ENCODE measurements at places on chromosomes 2 and 18.
A peak's percentile ranks its signal among the peaks of the same experiment; 100 is the strongest.

- DNase-seq = no peak
Measured at GRCh38 chr18:41858761-41859555, 96.1 kb upstream of the PIK3C3 start.

GRCh38 chr2:127065299-127065939 lies 41.5 kb downstream of the BIN1 start:
- DNase-seq = no peak

DNA sequence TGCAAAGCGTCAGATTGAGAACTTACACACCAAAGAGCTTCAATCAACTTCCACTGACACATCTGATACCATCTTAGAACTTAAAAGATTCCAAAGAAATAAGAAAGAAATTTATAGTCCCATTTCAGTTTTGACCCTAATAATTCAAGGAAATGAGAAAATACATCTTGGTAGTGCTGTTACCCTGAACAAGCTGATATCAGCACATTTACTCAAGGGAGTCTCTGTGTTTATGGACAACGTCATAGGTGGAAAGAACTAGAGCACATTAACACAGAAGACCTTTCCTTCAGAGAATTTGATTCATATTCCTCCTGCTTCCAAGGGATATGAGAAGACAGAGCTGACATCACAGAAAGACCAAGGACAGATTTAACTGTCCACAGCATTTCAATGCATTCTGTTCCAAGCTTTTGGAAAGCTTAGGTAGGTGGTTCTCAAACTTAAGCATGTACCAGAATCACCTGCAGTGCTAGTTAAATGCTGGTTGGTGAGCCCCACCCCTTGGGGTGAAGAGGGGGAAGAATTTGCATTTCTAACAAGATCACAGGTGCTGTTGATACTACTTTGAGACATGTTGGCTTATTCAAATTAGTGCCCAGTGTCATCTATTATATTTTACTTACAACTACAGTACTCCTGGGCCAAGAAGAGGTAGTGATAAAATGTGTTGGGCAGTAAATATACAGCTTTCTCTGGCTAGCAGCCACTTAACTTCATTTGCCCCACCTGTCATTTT lies 59.8 kb downstream of the LDAH start:
- no peak for DNase-seq

- DNase-seq = no peak
Measured at GRCh38 chr2:237492137-237492890, 5.3 kb downstream of the MLPH start.

DNA sequence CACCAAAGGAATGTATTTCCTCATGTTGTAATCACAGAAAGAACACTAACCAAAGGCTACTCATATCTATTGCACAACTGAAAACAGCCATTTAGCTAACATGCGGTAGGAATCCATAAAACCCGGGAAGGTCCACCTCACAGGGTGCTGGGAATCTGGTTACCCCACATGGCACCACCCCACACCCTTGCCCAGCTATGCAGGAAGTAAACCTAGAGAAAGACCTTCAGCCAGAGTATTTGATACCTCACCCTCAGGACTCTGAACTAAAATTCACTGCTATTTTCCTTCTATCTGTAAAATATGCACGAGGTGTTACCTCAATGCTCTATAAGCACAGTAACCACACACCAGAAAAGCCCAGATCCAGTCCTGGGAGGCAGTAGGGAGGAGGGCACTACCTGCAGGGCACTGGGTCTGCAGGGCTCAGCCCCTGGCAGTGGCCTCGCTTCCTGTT lies 45.8 kb downstream of the PTPN2 start:
- no peak for DNase-seq

- no peak for DNase-seq
Measured at GRCh38 chr2:235560345-235560744, 66.5 kb downstream of the AGAP1 start.

GRCh38 chr18:54871231-54871630 lies 43.0 kb downstream of the RAB27B start:
- no peak for DNase-seq

GRCh38 chr2:8376603-8377410 lies 305.0 kb upstream of the ID2 start:
- DNase-seq = no peak

DNA sequence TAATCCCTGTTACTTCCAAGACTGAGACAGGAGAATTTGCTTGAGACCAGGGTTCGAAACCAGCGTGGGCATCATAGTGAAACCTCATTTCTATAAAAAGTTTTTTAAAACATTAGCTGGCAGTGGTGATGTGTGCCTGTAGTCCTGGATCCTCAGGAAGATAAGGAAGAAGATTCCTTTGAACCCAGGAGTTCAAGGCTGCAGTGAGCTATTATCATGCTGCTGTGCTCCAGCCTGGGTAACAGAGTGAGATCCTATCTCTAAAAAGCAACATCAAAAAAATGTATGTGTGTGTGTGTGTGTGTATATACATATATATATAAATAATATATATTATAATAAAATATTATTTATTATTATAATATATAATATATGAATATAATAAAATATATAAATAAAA lies 1417.6 kb upstream of the CDH2 start:
- no peak for DNase-seq

GRCh38 chr18:35917043-35917442 lies 55.4 kb upstream of the RMP24 start:
- DNase-seq = no peak

- DNase-seq = no peak
Measured at GRCh38 chr18:79779021-79779699, 18.6 kb upstream of the KCNG2 start.

DNA sequence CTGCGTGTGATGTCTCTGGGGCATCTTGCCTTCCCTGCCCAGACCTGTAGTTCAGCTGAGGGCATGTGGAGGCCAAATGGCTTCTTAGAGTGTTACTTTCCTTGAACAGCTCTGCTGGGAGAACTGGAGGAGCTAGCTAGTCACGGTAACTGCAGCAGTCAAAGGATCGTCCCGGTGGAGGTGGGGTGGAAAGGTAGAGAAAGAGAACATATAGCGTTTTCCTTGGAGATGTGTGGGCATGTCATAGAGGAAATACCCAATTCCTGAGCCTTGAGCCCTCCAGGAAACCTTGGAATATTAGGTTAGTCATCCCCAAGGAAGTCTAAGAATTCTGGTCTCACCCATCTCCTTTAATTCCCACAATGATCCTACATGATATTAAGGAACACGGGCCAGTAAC lies 33.5 kb upstream of the IL37 start:
- DNase-seq = no peak

DNA sequence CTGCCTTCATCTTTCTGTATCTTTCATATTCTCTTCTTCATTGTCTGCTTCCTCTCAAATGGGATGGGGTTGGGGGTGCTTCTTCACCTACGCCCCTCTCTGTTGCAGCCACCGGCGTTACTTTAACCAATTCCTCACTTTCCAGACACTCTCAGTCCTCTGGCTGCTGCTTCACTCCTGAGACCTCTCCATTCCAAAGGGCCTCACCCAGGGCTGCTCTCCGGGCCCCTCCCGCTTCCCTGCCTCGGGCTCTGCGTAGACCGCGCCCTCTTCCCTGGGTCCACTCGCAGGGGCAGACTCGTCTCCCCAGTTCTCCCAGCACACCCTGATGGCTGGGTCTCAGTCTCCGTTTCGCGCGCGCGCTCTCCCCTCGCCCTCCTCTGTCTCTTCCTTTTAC lies 926 bp downstream of the SERPINB8 start:
- peak; percentile 11 for DNase-seq

GRCh38 chr2:210456571-210456970 lies 20.0 kb downstream of the LANCL1 start:
- DNase-seq = no peak

DNA sequence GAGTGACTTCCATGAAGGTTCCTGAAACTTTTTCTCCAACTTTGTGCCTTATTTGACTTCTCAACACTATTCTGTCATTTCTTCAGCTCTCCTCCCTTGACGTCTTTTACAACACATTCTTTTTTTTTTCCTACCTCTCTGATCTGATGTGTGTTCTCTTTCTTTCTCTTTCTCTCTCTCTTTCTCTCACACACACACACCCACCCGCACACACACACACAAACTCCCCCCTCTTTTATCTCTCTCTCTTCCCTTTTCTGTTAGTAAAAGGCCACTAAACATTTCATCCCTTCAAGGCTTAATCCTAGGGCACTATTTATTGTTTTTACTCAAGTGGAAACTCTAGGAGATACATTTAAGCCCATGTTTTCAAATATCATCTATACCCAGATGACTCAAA lies 107.8 kb upstream of the CNTNAP5 start:
- no peak for DNase-seq

DNA sequence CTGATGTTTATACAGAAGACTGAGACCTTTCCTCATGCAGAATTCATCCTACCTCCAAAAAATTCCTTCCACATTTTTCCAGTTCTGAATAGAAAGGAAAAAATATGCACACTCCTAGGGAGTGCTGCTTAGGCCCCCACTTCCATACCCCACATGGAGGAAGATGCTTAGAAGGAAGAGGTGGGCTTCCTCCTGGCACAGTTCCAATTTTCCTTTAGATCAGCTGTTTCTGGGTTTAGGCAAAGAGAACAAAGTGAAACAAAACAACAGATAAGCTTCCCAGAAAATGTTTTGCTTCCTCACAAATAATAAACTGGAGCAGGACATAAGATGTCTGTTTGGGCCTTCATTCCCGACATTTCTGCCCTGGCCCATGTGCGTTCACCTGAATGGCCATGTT lies 172.6 kb downstream of the PRPF40A start:
- no peak for DNase-seq

DNA sequence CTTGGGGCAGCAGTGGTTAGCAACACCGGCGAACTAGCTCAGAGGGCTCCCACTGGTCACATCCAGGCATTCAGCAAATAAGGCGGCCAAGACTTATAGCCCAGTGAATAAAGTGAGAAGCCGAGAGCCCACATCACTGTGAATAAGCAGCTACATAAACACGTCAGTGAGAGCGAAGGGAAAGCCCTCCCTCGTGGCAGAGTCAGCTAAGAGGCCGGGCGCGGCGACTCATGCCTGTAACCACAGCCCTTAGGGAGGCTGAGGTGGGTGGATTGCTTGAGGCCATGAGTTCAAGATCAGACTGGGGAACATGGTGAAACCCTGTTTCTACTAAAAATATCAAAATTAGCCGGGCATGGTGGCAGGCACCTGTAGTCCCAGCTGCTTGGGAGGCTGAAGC lies 5.2 kb downstream of the D2HGDH start:
- no peak for DNase-seq

DNA sequence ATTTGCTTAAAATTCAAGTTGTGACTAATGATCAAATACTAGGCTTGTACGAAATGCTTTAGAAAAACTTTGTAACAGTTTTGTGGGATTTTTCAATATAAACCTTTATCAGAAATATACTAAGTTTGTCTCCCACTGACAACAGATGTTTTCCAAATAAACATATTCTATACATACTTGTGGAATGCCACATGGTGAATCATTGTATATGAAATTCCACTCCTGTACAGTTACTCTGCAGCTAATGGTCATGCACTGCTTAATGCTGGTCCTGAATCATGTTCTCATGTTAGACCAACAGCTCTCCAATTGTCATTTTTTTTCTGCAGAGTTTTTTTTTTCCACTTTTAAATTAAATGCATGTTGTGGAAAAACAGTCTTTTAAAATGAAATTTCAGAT lies 90.1 kb downstream of the DPP4 start:
- DNase-seq = no peak

DNA sequence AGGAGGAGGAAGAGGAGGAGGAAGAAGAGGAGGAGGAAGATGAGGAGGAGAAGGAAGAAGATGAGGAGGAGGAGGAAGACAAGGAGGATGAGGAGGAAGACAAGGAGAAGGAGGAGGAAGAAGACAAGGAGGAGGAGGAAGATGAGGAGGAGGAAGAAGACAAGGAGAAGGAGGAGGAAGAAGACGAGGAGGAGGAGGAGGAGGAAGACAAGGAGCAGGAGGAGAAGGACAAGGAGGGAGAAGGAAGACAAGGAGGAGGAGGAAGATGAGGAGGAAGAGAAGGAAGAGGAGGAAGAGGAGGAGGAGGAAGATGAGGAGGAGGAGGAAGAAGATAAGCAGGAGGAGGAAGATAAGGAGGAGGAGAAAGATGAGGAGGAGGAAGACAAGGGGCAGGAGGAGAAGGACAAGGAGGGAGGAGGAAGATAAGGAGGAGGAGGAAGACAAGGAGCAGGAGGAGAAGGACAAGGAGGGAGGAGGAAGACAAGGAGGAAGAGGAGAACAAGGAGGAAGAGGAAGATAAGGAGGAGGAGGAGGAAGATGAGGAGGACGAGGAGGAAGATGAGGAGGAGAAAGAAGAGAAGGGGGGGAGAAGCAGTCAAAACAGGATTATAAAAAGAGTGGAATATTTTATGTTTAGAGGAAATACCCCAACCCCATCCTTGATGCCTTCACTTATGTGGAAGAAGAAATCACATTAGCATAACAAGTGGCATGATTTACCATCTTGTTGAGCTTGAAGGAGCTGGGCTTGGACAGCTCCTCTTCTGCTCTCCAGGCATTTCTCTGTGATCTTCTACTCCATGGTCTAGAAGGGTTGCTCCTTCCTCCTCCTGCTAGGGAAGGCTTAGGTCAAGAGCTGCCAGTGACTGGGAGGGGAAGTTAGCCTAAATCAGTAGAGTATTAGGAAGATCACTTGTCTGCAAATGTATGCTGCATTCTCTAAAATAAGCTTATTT lies 45.3 kb upstream of the KCTD1 start:
- no peak for DNase-seq

- no peak for DNase-seq
Measured at GRCh38 chr2:133711201-133711600, 142.9 kb upstream of the NCKAP5 start.

GRCh38 chr2:181356526-181357130 lies 100.6 kb upstream of the ITGA4 start:
- DNase-seq = no peak

GRCh38 chr2:60350791-60351190 lies 202.7 kb downstream of the BCL11A start:
- no peak for DNase-seq

DNA sequence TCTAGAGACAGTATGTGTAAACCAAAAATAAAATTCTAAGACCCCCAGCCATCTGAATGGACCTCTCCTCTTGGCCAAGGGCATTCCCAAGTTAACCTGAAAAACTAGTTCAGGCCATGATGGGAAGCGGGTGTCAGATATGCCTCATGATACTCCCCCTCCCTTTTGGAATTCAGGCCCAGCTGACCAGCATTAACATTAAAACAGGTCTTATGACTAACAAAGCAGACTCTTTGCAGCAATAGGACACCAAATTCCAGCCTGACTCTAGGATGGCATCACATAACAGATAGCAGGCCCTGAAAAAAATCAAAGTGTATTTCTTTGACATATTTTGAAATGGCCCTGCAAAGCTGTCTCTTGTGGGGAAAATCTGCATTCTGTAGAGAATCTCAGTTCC lies 73.3 kb upstream of the L3MBTL4 start:
- DNase-seq = no peak

- DNase-seq = no peak
Measured at GRCh38 chr2:5940596-5941535, 248.7 kb downstream of the SOX11 start.

GRCh38 chr2:179533875-179534274 lies 269.2 kb upstream of the SESTD1 start:
- DNase-seq = no peak
